ENCODE measurements at places on chromosomes 6 and 20. TPM values are rescaled to one million over a fixed set of nuclear protein-coding genes. Genes with fewer than 3 reads are reported as not detected.

GRCh38 chr20:17565169-17565845, 4.6 kb upstream of the DSTN start:
- no peak overlapping the region for H3K27ac ChIP-seq
- DNase-seq: no peak
- H3K27me3 ChIP-seq: no peaks in the 10 kb centered on the region
- H3K4me3 ChIP-seq: no peak overlapping the region

- H3K4me1 ChIP-seq: no peaks in the 10 kb centered on the region
- no peaks in the 10 kb centered on the region for H3K27me3 ChIP-seq
- no peaks in the 10 kb centered on the region for H3K36me3 ChIP-seq
- DNase-seq: no peak
- no peak overlapping the region for H3K27ac ChIP-seq
Observed at GRCh38 chr20:48267860-48268633, 482.8 kb upstream of the SULF2 start.

DNA sequence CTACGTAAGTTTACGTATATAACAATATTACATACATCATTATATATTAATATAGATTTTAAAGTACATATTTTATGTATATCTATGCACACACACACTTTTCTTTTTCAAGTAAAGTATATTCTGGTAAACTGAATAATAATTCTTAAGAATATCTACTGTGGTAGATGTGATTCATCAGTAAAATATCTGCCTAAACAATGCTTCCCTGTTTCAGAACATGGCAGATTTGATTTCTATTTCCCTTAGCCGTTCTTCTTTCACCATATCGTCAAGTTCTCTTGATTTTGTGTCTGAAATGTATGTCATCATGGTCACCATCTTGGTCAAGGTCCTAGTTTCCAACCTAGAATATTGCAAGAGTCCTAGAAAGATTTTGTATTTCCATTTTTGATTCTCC, 195.6 kb downstream of the HDGFL1 start:
- no peaks in the 10 kb centered on the region for H3K27me3 ChIP-seq
- H3K4me1 ChIP-seq: no peaks in the 10 kb centered on the region
- H3K4me3 ChIP-seq: no peak overlapping the region
- DNase-seq: no peak
- H3K27ac ChIP-seq: no peak overlapping the region

GRCh38 chr20:34543463-34544056, 15.0 kb upstream of the MAP1LC3A start:
- peaks cover 41% of the 10 kb centered on the region for H3K36me3 ChIP-seq
- no peak for DNase-seq
- H3K27me3 ChIP-seq: no peaks in the 10 kb centered on the region
- H3K27ac ChIP-seq: no peak overlapping the region

- no peak overlapping the region for H3K27ac ChIP-seq
- no peak overlapping the region for H3K4me3 ChIP-seq
- no peak for DNase-seq
Observed at GRCh38 chr6:170096803-170097504, 193.9 kb downstream of the DLL1 start.

GRCh38 chr6:41625442-41625841, 12.8 kb upstream of the MDFI start:
- no peak for DNase-seq
- peaks cover 5% of the 10 kb centered on the region for H3K4me1 ChIP-seq

DNA sequence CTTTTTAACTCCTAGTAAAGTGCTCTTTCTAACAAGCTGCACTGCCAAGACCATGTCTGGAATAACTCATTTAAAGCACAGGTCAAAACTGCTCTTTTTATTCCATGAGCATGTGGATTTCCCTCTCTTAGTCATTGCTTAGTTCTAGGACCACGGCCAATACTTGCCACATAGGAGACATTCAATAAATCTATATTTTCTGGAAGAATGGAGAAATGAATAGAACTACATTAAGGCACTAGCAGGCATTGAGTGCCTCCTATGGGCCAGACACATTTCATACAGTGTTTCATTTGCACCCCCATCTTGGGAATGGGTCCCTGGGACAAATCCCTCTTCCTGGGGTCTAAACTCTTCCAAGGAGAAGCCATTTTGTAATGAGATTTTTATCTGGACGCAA, 552.8 kb upstream of the CITED2 start:
- H3K4me1 ChIP-seq: no peaks in the 10 kb centered on the region
- peak; percentile 58 for DNase-seq
- no peaks in the 10 kb centered on the region for H3K27me3 ChIP-seq
- H3K27ac ChIP-seq: no peak overlapping the region
- H3K4me3 ChIP-seq: no peak overlapping the region

DNA sequence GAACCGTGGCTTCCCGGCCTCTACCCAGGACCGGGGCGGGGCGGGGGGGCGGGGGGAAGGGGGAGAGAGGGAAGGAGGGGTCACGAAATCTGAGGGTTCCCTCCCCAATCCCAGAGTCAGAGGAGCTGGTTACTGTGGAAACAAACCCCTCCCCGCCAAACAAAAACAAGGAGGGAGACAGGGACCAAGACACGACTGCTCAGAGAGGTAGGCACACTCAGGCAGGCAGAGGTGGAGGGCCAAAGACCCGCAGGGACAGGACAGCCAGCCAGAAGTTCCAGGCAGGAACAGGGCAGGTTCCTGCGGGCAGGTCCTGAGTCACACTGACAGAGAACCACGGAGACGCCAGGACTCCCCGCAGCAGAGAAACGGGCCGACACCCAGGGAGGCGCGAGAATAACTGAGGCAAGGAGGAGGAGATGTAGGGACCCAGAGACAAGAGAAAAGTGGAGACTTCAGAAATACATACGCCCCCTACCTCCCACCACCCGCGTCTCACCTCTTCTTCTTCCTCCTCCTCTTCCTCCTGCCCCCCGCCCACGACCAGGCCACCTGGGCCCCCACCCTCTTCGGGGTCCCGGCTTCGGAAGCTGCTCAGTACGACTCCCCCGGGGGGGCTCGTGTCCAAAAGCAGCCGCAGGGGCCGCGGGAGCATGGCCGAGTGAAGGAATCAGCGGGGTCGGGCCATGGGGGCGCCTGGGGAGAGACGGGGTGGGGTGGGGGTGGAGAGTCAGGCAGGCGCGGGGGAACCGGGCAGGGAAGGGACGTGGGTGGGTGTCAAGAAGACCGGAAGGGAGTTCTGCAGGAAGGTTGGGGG, 578 bp downstream of the RGL2 start:
- H3K36me3 ChIP-seq: peaks cover 17% of the 10 kb centered on the region
- H3K27ac ChIP-seq: peak overlapping the region; percentile 98
- peaks cover 22% of the 10 kb centered on the region for H3K4me1 ChIP-seq
- peak; percentile 61 for DNase-seq

- peaks cover 52% of the 10 kb centered on the region for H3K36me3 ChIP-seq
- H3K4me3 ChIP-seq: no peak overlapping the region
- DNase-seq: no peak
- peaks cover 8% of the 10 kb centered on the region for H3K4me1 ChIP-seq
- no peak overlapping the region for H3K27ac ChIP-seq
Observed at GRCh38 chr6:157650801-157651200, 172.2 kb upstream of the SNX9 start.

GRCh38 chr6:34792605-34793500, 970 bp downstream of the BLTP3A start:
- peak; percentile 69 for DNase-seq
- peak overlapping the region; percentile 95 for H3K4me3 ChIP-seq
- no peaks in the 10 kb centered on the region for H3K36me3 ChIP-seq
- H3K4me1 ChIP-seq: peaks cover 30% of the 10 kb centered on the region

DNA sequence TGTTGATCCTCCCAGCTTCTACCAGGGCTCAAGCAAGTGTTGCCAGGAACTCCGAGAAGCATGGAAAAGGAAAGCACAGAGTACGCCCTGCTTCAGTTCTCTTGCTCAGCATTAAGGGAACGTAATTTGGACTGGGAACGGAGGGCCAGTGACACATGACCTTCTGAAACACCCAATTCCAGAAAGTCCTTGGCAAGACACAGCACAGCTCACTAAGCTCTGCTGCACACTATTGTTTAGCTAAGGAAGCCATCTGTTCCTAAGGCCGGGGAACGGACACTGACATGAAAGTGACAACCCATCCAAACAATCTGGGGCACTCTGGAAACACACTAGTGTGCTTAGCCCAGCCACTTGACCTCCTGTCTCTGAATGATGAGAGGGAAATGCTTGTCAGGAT, 56.9 kb upstream of the NXT1 start:
- peak overlapping the region; percentile 70 for H3K27ac ChIP-seq
- no peaks in the 10 kb centered on the region for H3K27me3 ChIP-seq
- no peak for DNase-seq
- peaks cover 8% of the 10 kb centered on the region for H3K4me1 ChIP-seq
- no peaks in the 10 kb centered on the region for H3K36me3 ChIP-seq
- no peak overlapping the region for H3K4me3 ChIP-seq

Gene TCF21
- total RNA-seq: 16.9 TPM

Gene CFB
- 17.4 TPM for total RNA-seq

Gene CALHM5
- total RNA-seq: under 0.01 TPM

Gene PSORS1C2
- not detected for total RNA-seq

Gene CDSN
- total RNA-seq: not detected
